ENCODE measurements at places on chromosomes 4 and X. TPM values are rescaled to one million over a fixed set of nuclear protein-coding genes. Genes with fewer than 3 reads are reported as not detected.
A peak's percentile ranks its signal among the peaks of the same experiment; 100 is the strongest.

GRCh38 chrX:154091678-154092077 is 5.8 kb downstream of the MECP2 start:
- H3K4me1 ChIP-seq: peaks cover 51% of the 10 kb centered on the region
- H3K27me3 ChIP-seq: peaks cover 4% of the 10 kb centered on the region
- H3K36me3 ChIP-seq: peaks cover 4% of the 10 kb centered on the region
- peak; percentile 60 for DNase-seq
- no peak overlapping the region for H3K4me3 ChIP-seq
- H3K27ac ChIP-seq: peak overlapping the region; percentile 25

GRCh38 chr4:53371843-53372521 is 5.5 kb upstream of the FIP1L1 start:
- H3K27me3 ChIP-seq: no peaks in the 10 kb centered on the region
- H3K27ac ChIP-seq: no peak overlapping the region
- H3K36me3 ChIP-seq: no peaks in the 10 kb centered on the region
- H3K4me3 ChIP-seq: no peak overlapping the region

DNA sequence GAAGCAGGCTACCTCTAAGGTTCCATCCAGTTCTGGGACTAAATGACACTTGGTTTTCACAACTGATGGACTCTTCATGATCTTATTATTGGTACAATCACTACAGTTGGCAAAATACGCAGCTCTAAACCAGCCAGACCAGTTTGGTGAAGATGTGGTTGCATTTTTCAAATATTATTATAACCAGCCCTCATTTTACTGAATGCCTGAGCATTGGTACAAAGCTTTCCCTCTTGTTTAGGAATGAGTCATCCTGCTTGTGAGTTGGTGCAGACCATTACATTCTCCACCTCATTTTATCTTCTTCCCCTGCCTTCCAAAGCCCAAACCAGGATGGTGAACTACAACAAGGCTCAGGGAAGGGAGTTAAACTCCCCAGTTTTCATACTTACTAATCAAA is 223.1 kb downstream of the KDR start:
- no peak overlapping the region for H3K4me3 ChIP-seq
- DNase-seq: no peak
- H3K4me1 ChIP-seq: no peaks in the 10 kb centered on the region
- H3K36me3 ChIP-seq: no peaks in the 10 kb centered on the region
- no peak overlapping the region for H3K27ac ChIP-seq

DNA sequence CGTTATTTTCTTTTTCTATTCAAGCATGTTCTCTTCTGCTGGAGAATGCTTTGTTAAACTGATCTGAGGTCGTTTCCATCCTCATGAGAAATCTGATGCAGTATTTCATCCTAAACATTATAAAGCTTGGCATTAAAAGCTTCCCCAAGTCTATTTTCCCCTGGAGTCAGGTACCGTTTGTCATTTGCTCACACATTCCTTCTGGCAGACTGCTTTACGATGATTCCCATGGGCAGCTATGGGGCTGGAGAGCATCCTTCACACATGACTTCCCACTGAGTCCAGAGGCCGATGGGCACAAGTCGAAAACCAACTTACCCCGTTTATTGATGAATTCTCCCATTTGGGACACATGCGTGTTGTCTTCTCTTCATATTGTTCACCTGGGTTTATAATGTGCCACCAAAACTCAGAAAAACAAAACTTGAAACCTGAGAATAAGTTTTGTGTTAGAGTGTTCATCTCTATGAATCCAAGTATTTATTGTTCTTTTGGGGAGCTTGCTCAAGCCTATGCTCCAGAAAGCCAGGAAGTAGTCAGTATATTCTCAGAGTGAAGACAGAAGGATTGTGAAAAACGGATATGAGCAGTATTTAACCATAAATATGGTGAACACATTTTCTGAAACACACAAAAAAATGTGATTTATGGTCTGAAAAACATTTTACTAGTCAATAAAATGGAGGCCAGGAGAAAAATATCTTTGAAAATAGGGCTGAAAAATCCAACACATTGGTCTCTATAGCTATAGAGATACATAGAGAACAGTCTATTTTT is 298.8 kb upstream of the NOCT start:
- no peaks in the 10 kb centered on the region for H3K4me1 ChIP-seq
- no peak for DNase-seq
- no peak overlapping the region for H3K4me3 ChIP-seq
- H3K27ac ChIP-seq: no peak overlapping the region
- no peaks in the 10 kb centered on the region for H3K36me3 ChIP-seq
- no peaks in the 10 kb centered on the region for H3K27me3 ChIP-seq

- no peak overlapping the region for H3K4me3 ChIP-seq
- H3K27ac ChIP-seq: no peak overlapping the region
- H3K4me1 ChIP-seq: peaks cover 31% of the 10 kb centered on the region
- H3K36me3 ChIP-seq: peaks cover 57% of the 10 kb centered on the region
- H3K27me3 ChIP-seq: no peaks in the 10 kb centered on the region
- DNase-seq: no peak
These were observed 4.5 kb downstream of the GRPEL1 start for GRCh38 chr4:7063362-7063761.

IDUA gene
- total RNA-seq: 60.0 TPM

HAND2 gene
- 1.1 TPM for total RNA-seq

DNA sequence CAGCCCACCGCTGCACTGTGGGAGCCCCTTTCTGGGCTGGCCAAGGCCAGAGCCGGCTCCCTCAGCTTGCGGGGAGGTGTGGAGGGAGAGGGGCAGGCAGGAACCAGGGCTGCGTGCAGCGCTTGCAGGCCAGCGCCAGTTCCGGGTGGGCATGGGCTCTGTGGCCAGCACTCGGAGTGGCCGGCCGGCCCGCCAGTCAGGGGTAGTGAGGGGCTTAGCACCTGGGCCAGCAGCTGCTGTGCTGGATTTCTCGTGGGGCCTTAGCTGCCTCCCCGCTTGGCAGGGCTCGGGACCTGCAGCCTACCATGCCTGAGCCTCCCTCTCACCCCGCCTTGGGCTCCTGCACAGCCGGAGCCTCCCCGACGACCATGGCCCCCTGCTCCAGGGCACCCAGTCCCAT is 45.2 kb downstream of the RXFP1 start:
- no peaks in the 10 kb centered on the region for H3K36me3 ChIP-seq
- no peaks in the 10 kb centered on the region for H3K27me3 ChIP-seq
- H3K4me3 ChIP-seq: no peak overlapping the region
- no peak overlapping the region for H3K27ac ChIP-seq

- no peak for DNase-seq
- no peak overlapping the region for H3K27ac ChIP-seq
- no peak overlapping the region for H3K4me3 ChIP-seq
- no peaks in the 10 kb centered on the region for H3K4me1 ChIP-seq
These were observed 119.2 kb downstream of the SMARCA1 start for GRCh38 chrX:129403974-129404669.

GRCh38 chr4:182536221-182536811 is 293.1 kb downstream of the TENM3 start:
- no peaks in the 10 kb centered on the region for H3K36me3 ChIP-seq
- no peaks in the 10 kb centered on the region for H3K4me1 ChIP-seq
- no peaks in the 10 kb centered on the region for H3K27me3 ChIP-seq
- H3K27ac ChIP-seq: no peak overlapping the region
- H3K4me3 ChIP-seq: no peak overlapping the region

TRPC5OS gene
- total RNA-seq: not detected

GRCh38 chr4:42995343-42995944 is 102.9 kb downstream of the GRXCR1 start:
- DNase-seq: no peak
- no peak overlapping the region for H3K4me3 ChIP-seq
- no peak overlapping the region for H3K27ac ChIP-seq
- no peaks in the 10 kb centered on the region for H3K27me3 ChIP-seq

DNA sequence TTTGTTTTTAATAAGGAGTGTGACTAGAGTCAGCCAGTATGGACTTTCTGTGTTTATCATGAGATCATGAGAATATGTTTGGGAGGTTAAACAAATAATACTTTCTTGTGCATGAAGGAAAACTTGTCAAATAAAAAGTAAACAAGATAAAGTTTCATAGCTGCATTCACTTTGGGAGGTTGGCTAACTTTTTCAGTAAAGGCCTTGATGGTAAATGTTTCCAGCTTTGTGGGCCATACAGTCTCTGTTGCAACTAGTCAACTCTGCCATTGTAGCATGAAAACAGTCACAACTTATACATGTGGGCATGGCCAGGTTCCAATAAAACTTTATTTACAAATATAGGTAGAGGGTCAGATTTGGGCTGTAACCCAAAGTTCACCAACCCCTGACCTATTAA is 150.4 kb downstream of the MID1 start:
- no peaks in the 10 kb centered on the region for H3K4me1 ChIP-seq
- no peak overlapping the region for H3K4me3 ChIP-seq
- H3K36me3 ChIP-seq: no peaks in the 10 kb centered on the region
- no peaks in the 10 kb centered on the region for H3K27me3 ChIP-seq
- no peak overlapping the region for H3K27ac ChIP-seq

DNA sequence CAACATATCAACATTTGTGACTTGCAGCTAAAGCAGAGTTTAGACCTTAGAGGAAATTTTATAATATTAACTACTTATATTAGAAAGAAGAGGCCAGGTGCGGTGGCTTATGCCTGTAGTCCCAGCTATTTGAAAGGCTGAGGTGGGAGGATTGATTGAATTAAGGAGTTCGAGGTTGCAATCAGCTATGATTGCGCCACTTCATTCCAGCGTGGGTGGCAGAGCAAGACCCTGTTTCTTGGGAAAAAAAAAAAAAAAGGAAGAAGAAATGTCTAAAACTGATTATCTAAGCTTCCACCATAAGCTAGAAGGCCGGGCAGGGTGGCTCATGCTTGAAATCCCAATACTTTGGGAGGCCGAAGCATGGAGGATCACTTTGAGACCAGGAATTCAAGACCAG is 42.0 kb upstream of the USP9X start:
- peaks cover 8% of the 10 kb centered on the region for H3K27me3 ChIP-seq
- no peaks in the 10 kb centered on the region for H3K4me1 ChIP-seq
- DNase-seq: no peak
- no peaks in the 10 kb centered on the region for H3K36me3 ChIP-seq
- no peak overlapping the region for H3K4me3 ChIP-seq

GRCh38 chr4:7812231-7812857 is 127.3 kb downstream of the AFAP1 start:
- peaks cover 12% of the 10 kb centered on the region for H3K36me3 ChIP-seq
- no peak overlapping the region for H3K4me3 ChIP-seq
- no peaks in the 10 kb centered on the region for H3K4me1 ChIP-seq

DNA sequence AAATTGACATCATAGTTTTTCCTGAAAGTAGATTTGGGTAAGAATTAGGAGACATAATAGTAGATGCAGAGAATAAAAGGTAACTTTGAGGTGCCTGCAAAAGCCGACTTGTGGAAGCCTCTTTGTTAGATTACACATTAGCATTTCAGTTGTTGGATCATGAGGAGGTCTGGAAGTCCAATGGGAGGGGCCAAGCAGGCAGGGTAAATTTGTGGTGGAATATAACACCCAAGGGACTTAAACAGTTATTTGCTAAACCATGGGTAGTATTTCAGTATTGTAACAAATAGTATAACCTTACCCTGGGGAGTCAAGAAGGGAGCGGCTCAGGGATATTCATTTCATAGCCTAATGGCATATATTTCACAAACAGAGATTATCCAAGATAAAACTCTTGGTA is 810.7 kb upstream of the AMOT start:
- no peaks in the 10 kb centered on the region for H3K36me3 ChIP-seq
- H3K27ac ChIP-seq: no peak overlapping the region
- H3K4me3 ChIP-seq: no peak overlapping the region
- no peaks in the 10 kb centered on the region for H3K4me1 ChIP-seq
- DNase-seq: no peak
- H3K27me3 ChIP-seq: no peaks in the 10 kb centered on the region

DNA sequence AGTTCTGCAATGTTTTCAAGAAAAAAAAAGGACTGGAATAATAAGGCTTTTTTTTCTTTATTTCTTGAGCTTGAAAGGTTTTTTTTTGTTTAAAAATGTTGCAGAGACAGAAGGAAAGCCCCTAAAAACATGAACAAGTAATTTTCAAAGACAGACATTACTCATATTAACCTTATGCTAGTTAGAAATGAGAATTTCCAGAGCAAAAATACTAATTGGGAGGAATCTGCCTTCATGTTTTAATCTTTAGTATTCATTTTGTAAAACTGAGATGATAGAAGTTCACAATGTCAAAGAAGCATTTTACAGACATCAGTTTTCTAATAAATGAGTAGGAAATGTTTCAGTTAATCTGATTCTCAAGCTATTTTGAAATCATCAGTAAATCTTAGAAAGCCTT is 1805.3 kb downstream of the PCDH7 start:
- no peaks in the 10 kb centered on the region for H3K4me1 ChIP-seq
- H3K4me3 ChIP-seq: no peak overlapping the region
- DNase-seq: no peak
- H3K27ac ChIP-seq: no peak overlapping the region
- no peaks in the 10 kb centered on the region for H3K27me3 ChIP-seq

ARHGEF38 gene
- not detected for total RNA-seq

GRCh38 chr4:112559053-112559452 is 43.1 kb upstream of the NEUROG2 start:
- H3K27me3 ChIP-seq: no peaks in the 10 kb centered on the region
- H3K36me3 ChIP-seq: no peaks in the 10 kb centered on the region
- H3K4me1 ChIP-seq: no peaks in the 10 kb centered on the region
- H3K4me3 ChIP-seq: no peak overlapping the region
- no peak overlapping the region for H3K27ac ChIP-seq
- DNase-seq: no peak

GRCh38 chrX:71638409-71638808 is 20.1 kb upstream of the CXCR3 start:
- H3K36me3 ChIP-seq: no peaks in the 10 kb centered on the region
- H3K4me1 ChIP-seq: no peaks in the 10 kb centered on the region
- H3K27me3 ChIP-seq: no peaks in the 10 kb centered on the region
- DNase-seq: no peak
- H3K4me3 ChIP-seq: no peak overlapping the region

DNA sequence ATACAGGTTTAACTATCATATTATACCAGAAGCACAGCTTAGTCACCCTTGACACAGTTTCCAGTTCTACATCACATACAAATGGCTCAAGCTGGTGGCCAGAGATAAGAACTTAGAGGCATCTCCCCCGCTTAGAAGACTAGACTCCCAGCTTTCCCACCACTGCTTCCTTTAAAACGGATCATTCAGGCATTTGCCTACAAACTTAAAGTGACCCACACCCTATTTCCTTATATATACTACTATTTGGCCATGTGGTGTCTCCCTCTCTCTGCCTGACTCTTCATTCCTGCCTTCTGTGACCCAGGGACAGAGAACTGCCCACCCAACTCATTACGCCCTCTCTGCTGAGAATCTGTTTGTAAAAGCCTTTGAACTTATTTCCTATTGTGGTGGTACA is 781.2 kb upstream of the DIAPH2 start:
- H3K4me1 ChIP-seq: no peaks in the 10 kb centered on the region
- no peak overlapping the region for H3K4me3 ChIP-seq
- H3K36me3 ChIP-seq: no peaks in the 10 kb centered on the region
- H3K27ac ChIP-seq: no peak overlapping the region
- DNase-seq: no peak

All from adrenal gland (tissue), 19 donors.